Activated T-helper 9 cell treated with anti-CD3 and anti-CD28 coated beads, Interleukin-2, amount 50 U/mL, for 16 hours (primary cell): ENCODE measurements at places on chromosomes 5 and 9.

- no peak for DNase-seq
Measured at GRCh38 chr9:121725008-121725775, 73.8 kb downstream of the DAB2IP start.

GRCh38 chr5:20023686-20024180, 35.7 kb upstream of the CDH18 start:
- no peak for DNase-seq

DNA sequence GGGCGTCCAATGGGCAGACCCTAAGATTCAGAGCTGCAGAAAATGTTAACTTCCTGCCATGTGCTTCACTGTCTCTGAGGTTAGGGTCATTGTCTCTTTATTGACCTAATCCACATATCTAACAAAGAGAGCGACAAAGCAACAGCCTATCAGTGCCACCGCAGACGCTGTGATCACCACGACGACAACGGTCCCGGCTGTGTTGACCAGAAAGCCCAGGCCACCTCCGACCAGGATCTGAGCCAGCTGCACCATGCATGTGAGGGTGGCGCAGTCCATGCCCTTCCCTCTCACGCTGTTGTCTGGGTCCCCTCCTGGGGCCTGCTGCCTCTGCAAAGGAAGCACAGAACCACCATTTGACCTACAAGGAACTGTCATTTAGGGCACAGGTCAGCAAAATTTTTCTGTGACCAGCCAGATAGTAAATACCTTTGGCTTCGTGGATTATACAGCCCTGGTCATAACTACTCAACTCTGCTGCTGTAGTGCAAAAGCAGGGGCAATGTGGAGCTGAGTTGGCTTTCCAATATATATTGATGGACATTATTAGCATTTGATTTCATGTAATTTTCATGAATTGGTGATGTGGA, 8.5 kb downstream of the RXFP3 start:
- no peak for DNase-seq

DNA sequence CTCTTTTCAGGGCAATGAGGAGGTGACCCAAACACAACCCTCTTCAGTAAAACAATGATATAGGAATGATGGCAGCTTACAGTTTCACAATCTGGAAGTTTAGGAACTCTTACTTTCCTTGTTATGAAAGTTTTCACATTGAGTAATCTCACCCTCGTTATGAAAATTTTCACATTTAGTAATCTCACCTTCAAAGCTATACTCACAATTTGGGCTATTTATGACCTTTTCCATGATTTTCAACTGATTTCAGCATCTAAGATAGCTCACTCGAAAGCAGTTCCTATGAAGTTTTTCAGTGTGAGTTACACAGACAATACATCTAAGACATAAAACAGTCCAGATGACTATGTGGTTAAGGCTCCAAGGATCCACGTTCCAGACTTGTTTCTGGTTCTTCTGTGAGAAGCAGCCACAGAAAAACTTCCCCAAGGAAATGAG, 57.1 kb downstream of the FOXD1 start:
- DNase-seq = no peak

DNA sequence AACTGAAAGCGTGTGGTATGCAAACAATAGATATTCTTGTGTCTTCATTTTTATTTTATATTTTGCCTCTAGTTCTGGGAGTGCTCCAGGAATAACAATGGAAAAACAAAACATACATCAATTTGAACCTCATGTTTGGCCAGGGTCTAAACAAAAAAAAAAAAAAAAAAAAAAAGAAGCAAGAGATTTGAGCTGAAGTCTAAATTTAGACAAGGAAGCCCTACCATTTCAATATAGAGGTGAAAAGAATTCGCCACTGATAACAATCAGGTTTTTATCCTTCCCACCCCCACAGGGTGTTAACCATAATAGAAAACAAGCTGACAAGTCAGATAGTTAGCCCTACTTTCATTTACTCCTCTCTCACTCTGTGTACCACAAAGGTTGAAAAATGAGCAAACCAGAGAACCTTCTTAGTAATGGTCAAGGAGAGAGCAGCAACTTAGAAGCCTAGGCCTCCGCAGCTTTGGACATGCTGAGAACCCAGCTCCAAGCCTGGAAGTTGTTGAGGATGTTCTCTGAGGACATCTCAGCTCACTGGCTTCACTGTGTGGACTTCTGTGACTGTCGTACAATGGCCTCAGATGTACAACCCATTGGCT, 118.2 kb upstream of the HMHB1 start:
- DNase-seq = no peak

GRCh38 chr5:119860463-119860862, 231.1 kb downstream of the FAM170A start:
- DNase-seq = no peak

- no peak for DNase-seq
Measured at GRCh38 chr5:36442796-36443195, 141.1 kb upstream of the RANBP3L start.

- no peak for DNase-seq
Measured at GRCh38 chr5:196350-196749, 5.1 kb downstream of the LRRC14B start.

- DNase-seq = no peak
Measured at GRCh38 chr9:122360891-122361290, 9.9 kb upstream of the PTGS1 start.

DNA sequence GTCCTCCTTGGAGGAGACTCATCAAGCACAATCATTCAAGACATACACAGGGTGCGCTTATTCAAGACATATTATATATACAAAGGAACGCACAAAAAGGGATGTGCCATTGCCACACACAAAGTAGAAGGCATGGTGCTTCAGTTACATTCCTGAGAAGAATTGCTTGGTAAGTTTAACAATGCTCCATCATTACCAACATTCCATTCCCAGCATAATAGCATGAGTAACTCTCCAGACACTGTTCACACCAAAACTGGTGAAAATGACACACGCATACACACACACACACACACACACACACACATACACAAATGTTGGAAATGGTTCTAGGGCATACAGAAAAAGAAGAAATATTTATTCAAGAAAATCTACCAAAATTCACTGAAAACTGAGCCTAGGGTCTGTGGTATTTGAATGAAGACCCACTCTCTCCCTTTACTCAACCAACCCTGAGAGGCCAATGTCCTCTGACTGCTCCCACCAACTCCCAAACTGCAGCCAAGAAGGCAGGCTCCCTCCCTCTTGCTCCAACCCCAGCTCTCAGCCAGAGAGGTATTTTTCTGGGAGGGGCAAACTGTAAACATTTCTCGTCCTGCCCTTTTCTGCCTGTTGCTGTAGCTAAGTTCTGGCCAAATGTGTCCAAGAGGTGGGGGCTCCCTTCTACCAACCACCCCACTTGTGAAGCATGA, 19.9 kb downstream of the UGT3A1 start:
- no peak for DNase-seq

DNA sequence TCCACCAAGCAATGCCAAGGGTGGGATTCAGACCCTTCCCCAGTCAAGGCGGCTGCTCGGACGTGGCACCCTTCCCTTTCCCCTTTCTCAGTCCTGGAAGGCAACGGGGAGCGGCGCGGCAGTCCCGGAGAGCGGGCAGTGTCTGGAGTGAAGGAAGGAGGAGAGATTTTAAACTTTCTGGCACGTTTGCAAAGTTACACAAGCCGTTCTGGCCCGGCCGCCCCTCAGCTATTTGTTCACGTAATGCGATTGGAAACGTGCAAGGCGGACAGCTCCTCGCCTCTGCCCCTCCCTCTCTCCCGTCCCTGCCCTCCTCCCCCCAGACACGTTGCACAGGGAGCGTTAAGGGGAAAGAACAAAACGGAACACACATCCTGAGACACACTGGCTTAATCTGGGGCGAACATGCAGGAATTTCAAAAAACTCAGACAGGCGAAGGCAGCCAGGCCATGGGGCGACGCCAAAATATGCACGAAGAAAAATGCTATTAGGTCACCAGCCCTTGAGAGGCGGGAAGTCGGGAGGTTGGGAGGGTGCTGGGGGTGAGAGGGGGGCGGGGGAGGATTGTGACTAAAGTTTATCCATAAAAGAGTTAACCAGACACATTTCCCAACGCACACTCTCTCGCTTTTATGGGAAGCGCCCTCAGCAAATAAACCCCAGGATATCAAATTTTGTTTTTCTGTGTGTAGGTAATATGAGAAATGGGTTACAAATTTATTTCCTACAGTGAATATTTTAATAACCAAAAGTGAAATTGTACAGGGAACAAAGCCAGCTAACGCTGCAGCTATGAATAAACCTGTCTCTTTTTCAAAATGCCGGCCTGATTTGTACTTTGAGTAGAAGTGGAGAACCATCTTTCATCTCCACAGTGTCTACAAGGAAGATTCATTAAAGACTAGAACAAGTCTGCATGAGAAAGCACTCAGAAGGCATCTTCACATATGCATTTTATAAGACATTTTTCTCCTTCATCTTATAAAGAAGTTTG, at the start of gene LOX:
Gene LOX (minus strand): TSS at position 144 of the 995 bp plus-strand sequence. CDS start 274 bp downstream, outside the sequence.
- no peak for DNase-seq

DNA sequence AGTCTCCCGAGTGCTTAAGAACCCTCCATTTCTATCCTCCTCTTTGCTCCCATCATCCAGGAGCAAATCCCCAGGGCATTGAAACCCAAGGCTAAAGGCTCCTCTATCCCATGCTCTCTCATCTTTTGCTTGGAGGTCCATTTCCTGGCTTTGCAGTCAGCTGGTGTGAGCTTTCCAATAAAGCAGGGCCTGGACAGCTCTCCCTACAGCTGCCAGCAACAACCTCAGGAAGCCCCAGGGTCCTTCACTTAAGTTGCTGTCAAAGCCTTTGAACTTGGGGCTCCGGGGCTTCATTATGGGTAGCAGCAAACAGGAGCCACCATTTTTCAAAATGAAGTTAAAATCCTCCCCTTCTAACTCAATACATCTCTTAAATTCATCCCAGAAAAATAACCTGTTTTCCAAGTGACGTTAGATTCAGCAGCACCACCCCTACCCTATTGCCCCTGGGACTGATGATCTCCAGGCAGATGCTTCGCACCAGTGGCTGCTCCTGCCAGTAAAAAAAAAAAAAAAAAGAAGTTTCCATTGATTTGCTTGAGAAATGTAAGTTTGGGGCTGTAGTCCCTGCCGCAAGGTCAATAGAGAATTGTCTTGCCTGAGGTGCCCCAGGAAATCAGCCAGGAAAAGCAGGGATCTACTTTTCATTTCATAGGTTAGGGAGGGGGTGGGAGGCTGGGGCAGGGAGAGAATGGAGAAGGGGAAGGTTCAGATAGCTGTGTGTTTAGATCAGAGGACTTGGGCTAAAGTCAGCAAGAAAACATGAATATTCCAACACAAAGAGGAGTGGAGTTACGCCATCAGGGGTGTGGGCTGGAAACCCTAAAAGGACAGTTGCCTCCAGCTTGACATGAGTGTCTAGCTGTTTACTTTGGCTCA, 83.8 kb upstream of the IL6ST start:
- DNase-seq = no peak

- no peak for DNase-seq
Measured at GRCh38 chr9:133539991-133540697, 5.6 kb downstream of the ADAMTSL2 start.
